ENCODE measurements at places on chromosomes 11 and 22.

DNA sequence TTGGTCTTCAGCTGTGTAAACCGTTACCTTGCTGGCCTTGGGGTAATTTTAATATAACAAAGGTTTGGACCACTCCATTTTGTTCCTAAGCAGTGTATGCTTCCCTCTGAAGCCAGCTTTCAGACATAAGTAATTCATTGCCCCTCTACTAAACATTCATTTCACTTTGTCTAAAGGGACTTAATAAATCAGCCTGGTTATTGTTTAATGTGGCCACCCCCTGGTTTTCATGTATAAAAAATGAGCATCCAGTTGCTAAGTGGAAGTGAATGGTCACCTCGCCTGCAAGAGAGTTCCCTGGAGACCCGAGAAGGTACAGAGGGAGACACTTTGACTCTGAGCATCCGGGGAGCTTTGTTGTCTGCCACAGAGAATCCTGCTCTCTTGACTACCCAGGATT is 3.9 kb downstream of the ABTB2 start:
- DNase-seq: no peak

GRCh38 chr11:19218786-19219460 is 17.1 kb upstream of the CSRP3 start:
- no peak for DNase-seq

DNA sequence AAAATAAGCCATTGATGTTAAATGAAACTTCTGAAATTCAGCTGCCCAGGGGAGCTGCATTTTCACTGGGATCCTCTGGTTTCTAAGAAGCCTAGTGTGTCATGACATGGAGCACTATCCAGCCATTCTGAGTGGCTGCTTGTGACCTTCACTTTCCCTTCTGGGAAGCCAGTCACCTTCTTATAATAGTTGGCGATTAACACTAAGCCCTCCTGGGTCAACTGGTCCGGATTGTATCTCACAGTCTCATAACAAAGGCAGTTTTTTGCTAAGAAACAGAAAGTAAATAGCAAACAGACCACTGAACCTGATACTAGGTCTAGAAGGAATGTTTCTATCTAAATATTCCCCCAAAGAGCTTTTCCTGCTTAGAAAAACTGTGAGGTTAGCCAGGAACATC is 7.9 kb downstream of the CSRP3 start:
- no peak for DNase-seq

GRCh38 chr22:25930083-25930482 is 188.1 kb downstream of the MYO18B start:
- DNase-seq: no peak

DNA sequence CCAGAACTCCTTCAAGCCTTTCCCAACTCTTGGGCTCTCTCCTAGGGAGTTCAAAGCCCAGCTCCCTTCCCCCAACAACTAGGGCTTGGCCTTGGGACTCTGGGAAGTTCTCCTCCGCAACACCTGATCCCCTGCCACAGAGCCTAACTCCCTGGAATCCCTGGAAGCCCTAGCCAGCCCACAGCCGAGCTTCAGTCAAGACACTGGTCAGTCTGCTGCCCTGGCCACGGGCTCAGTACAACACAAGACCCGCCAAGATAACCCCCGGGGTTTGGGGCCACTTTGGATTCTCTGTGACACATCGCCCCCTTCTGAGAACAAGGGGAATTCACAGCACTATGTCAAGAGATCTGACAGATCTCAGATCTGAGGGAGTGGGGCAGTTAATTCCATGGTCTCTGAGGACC is 58.3 kb downstream of the SLC22A12 start:
- DNase-seq: peak; percentile 59

- peak; percentile 73 for DNase-seq
Measured at GRCh38 chr11:69950120-69950519, 128.0 kb upstream of the ANO1 start.

DNA sequence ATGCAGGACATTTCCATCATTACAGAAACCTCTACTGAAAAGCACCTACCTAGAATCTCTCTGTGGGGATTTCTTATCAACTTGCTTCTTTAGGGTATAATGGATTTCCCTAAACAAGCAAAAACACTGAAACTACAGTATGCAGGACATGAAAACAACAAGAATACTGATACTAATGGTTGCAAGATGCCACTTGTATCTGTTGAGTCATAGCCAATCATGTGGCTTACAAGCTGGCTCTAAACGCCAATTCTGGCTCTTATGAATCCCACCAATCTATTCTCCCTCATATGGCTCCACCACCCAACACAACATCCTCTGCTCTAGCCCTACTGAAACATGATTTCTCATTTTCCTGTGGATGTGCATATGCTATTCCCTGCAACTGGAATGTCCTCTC is 22.6 kb downstream of the TENM4 start:
- no peak for DNase-seq

GRCh38 chr11:1077417-1078119 is 2.9 kb downstream of the MUC2 start:
- DNase-seq: no peak

- DNase-seq: no peak
Measured at GRCh38 chr11:30282289-30282631, 40.6 kb upstream of the ARL14EP start.

DNA sequence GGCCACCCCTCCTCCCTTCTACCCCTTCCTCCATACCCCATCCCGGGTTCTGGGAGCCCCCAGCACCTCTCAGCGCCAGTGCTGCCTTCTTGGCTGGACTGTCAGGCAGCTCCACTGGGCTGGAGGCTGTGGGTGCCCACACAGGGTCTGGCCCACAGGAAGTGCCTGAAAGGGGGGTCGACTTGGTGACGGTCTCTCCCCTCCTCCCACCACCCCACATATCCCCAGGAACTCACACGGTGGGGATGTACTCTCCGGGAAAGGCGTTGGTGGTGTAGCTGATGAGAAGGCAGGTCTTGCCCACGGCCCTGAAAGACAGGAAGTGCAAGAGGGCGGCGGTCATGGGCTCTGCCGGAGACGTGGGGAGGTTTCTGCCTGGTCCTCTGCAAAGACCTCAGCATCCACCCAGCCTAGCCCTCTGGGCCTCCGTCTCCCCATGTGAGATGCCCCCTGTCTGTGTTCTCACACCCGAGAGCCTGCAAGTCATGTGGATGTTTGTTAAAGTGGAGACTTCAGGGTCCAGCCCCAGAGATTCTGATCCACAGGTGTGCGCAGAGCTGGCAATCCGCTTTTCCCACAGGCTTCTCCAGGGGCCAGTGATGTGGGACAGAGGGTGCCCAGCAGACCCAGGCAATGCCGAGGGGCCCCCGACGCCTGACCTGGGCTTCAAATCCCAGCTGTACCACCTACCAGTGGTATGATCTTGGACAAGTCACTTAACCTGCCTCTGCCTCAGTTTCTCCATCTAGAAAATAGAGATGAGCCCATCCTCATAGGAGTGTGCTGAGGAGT is 2.5 kb downstream of the RAC2 start:
- DNase-seq: no peak

GRCh38 chr11:63536669-63537292 is at the start of gene PLAAT4:
Gene PLAAT4, plus strand, starts transcription at chr11:63536808. Its CDS starts 61 bp downstream, at chr11:63536869.
- DNase-seq: no peak

- DNase-seq: no peak
Measured at GRCh38 chr11:111796696-111797095, 30.5 kb upstream of the PPP2R1B start.

GRCh38 chr11:66985508-66986177 is 10.5 kb downstream of the C11orf86 start:
- DNase-seq: no peak

- no peak for DNase-seq
Measured at GRCh38 chr11:108672113-108672512, 7.2 kb downstream of the DDX10 start.

DNA sequence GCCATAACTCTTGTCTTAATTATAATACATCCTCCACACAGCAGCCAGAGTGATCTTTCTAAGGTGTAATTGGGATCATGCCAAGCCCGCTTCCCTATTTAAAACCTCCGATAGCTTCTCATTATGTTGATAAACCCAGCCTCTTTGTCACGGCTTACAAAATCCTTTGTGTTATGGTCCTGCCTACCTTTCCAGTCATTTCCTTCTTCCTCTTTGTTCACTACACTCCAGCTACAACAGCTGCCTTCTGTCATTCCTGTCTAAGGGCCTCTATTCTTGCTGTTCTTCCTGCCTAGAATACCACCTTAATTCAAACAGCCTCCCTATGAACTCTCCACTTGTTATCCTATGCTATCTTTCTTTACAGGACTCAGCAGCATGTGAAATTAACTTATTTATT is 70.6 kb upstream of the CAPRIN1 start:
- no peak for DNase-seq

GRCh38 chr11:65419772-65420481 is 2.7 kb upstream of the NEAT1 start:
- DNase-seq: peak; percentile 87

- DNase-seq: no peak
Measured at GRCh38 chr11:97772705-97773104, 1248.0 kb upstream of the CNTN5 start.

DNA sequence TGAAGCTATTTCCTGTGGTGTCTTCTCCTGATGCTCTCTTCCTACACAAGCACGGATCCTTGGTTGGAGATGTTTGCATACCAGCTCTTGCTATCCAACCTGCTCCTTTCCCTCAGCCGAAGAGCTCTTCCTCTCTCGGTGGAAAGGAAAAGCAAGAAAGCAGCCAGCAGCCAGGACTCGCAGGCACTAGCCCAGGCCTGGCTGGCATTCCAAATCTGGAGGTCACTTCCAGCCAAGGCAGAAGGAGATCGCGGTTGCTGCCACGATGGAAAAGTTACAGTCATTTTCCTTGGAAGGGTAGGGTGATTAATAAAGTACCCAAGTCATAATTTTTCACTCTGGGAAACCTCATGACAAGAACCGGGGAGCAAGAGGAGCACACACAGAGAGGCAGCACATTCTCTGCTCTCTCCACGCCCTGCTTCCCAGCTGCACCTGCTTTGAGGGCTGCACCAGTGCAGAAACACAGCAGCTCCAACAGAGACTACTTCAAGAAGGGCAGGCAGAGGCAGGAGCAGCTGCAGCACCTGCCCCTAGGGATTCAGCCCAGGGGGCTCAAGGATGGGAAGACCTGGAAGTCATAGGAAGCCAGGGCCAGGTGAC is 399.3 kb downstream of the CADM1 start:
- DNase-seq: no peak

DNA sequence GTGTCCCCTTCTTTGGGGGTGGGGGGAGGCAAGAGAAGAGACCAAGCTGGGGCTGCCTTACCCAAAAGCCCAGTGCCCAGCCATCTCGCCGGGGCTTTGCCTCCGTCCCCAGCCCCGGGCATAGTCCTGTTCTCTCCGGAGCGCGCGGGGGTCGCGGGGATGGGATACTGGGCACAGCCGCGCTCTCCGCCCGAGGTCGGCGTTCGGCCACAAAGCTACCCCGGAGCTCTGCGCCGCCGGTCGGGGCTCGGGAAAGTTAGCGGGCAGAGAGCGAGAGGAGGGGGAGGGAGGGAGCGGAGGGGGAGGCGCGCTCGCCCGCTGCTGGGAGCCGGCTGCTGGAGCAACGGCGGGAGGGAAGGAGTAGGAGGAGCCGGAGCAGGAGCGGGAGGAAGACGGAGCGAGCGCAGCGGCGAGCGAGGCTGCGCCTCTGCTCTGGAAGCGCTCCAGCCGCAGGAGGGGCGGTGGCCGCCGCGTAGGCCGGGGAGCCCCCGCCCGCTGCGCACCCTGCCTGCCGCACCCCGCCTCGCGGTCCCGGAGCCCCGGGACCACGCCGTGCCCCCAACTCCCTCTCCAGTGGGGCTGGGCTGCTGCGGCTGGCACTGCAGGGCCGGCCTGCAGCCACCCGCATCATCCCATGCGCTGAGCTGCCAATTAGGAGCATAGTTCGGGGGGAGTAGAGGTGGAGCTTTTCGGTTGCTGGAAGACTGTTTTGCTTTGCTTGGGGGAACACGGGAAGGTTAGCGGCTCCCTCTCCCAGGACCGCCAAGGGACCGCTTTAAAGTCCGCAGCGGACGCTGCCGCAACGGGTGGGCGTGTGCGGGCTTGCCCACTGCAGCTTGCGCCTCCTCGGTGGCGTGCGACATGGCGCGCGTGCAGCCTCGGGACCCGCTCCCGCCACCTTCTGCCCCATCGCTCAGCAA is at the start of gene SCN4B:
SCN4B (minus strand) TSS at position 272 of the 920 bp plus-strand sequence; CDS start at position 122, 150 bp downstream.
- peak; percentile 71 for DNase-seq

DNA sequence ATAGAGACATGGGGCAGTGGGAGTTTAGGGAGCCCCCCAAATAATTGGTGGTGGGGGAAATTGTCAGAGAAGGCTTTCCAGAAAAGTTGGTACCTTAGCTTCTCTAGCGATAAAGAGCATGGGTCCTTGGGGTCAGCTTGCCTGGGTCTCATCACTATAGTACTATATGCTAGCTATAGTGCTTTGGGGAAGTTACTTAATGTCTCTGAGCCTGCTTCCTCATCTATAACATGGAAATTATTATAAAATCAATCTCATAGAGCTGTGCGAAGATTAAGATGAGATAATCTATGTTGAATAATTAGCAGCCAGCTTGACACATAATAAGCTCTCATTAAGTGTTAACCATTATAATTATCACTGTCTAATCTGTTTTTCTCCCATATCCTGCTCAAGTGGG is 41.2 kb downstream of the STIM1 start:
- DNase-seq: no peak

DNA sequence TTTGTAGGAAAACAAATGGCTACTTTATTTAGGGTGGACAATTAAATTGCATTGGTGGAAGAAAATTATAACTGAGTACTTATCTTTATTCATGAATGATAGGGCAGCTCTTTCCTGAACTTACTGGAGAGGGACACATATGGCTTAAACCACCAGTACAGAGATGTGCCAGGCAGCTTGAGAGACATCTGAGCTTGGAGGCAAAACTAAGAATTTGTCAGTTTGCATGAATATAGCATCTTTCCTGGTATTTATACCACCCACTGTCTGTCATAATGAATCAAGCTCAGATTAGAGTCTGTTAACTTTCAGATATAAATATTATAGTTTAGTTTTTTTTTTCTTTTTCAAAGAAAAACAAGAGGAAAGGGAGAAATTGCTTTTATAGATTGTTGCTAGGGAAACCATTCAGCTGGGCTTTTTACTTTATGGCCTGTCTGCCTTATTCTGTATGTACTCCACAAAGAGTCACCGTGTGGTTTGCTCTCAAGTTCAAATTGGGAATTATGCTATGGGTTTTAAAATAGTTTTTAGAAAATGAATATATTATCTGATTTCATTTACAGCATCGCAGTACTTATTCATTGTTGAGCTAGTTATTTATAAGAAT is 477.0 kb upstream of the CHORDC1 start:
- DNase-seq: no peak

- DNase-seq: no peak
Measured at GRCh38 chr11:77611921-77612320, 22.2 kb downstream of the AQP11 start.

DNA sequence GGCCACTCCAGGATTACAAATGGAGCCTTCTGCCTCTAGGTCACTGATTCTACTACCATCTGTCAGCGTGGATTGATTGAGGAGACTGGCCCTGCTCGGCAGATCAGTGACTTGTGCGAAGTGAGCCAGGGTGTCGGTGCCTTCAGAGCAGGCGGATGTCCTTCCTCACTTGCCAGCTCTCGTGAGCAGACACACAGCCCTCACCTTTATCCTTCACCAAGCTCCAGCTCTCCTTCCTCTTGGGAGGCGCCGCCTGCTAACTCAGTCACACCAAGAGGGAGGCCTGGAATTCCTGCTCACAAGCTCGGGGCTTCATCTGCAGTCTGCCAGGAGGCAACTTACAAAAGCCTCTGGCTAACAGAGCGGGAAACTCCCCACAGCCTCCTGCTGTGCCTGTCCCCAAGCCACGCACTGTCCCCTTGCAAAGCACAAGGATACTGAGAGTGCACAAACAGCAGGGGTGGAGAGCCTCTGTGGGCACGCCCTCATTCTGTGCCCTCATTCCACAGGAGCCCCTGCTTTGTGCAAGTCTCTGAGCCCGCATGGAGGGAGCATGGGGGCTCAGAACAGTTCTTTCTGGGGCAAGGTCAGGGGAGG is 3.5 kb upstream of the TCF20 start:
- DNase-seq: no peak
